ENCODE measurements at places on chromosomes 11 and 22.
A peak's percentile ranks its signal among the peaks of the same experiment; 100 is the strongest.

GRCh38 chr22:49948116-49948957 lies 12.2 kb upstream of the PIM3 start:
- DNase-seq: no peak

DNA sequence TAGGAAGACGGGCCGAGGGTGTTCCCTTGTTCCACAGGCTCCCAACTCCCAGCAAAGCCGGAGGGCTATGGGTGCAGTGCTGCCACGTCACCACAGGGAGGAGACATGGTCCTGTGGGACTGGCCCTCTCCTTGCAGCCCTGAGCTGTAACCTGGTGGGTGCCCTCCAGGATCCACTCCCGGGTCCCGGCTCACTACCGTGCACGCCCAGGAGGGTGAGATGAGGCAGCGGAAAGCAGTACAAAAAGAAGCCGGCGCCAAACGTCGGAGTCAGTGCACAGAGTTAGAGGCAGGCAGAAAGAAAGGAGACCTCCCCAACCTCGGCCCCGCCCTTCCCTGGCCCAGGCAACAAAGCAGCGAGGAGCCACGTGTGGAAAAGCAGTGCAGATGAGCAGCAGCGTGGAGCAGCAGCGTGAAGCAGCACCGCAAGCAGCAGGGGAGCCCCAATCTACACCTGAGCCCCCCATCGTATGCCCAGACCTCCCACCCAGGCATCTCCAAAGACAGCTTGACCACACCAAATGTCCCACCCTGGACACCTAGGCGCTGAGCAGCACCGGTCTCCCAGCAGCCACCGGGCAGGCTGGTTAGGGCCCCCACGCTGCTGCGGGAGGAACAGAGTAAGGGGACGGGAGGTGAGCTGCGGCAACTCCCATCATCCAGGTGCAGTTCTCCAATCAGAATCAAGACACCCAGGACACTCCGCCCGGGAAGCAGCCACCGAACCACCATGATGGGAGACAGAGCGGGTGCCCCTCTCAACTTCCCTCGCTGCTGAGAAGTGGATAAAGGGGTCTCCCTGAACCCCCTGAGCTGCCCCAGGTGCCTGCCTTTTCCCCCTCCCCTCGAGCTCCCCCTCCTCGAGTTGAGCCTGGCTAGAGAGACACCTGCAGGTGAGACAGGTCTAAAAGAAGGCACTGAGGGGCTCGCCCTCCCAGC lies 28.8 kb downstream of the IGSF9B start:
- peak; percentile 63 for DNase-seq

- no peak for DNase-seq
Observed at GRCh38 chr11:102572554-102573220, 42.1 kb upstream of the MMP7 start.

DNA sequence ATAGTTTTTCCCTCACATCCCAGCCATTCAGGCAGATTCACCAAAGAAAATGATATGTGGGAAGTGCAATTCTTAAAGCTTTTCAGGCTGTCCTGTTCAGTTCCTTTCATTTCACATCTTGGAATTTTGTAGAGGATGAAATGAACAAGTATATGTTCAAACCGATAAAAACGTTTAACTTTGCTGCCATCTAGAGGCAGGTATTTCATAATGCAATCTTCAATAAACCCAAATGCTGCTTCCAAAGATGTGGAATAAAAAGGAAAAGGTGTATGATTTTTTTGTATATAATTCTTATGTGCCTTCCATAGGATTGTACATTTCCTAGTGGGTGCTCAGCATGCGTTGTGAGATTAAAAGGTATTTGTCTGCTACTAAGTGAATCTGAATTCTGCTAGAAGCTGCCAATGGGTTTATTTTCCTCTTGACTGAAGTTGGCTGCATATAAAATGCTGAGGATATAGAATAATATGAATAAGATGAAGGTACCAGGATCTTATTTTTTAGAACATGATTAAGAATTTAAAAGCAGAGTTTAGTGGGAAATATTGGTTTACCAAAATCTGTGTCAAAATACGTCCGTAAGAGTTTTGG lies 199.3 kb downstream of the PGR start:
- peak; percentile 88 for DNase-seq

DNA sequence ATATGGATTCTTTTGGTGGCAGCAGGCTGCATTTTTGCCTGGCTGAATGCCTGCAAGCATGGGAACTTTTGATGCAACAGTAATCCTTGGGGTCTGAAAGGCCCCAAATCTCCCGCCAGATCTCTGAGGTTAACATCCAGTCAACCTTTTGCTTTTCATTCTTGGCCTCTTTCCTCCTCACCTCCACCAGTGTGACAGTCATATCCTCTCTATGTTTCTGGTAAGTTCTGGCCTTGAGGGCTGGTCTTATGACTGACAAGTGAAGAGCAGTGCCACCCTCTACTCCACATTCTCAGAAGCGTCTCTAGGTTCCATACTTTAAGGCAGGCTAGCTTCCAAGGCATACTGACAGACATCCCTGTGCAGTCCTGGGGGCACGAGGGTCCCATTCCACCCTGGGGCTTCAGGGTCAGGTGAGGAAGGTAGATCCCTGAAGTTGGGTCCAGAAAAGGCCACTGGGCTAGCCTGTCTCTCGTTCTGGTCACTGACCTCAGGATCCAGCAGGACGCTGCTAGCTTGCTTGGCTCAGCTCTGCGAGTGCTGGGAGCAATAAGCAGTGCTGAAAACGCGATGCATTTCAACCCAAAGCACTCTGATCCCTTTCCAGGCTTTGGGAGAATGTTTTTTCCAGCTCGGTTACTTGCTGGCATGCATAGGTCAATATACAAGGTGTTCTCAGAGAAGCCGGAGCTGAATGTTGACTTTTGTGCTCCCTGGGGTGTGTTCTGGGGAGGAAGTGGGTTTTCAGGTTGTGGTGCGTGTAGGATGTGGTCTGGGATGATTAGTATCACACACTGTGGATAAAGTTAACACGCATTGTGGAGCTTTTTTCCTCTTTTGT lies 75.2 kb downstream of the PTPRJ start:
- DNase-seq: peak; percentile 47

DNA sequence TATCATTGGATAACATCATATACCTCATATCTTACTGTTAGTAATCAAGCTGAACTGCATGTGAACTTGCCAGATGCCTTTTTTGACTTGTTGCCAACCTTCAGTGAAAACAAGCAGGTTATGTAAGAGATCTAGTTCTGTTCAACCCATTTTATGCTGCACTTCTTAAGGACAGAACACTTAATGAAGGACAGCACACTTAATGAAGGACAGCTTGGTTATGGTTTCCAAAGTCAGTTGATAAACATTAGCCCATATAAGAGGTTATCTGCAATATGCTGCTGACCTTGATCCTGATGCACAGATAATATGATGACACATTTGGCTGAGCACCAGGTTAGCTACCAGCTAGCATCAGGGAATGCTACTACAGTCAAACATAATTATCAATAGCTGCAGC lies 358.7 kb upstream of the PDGFD start:
- DNase-seq: no peak

GRCh38 chr11:114987186-114987760 lies 308.9 kb downstream of the NXPE2 start:
- DNase-seq: peak; percentile 4

DNA sequence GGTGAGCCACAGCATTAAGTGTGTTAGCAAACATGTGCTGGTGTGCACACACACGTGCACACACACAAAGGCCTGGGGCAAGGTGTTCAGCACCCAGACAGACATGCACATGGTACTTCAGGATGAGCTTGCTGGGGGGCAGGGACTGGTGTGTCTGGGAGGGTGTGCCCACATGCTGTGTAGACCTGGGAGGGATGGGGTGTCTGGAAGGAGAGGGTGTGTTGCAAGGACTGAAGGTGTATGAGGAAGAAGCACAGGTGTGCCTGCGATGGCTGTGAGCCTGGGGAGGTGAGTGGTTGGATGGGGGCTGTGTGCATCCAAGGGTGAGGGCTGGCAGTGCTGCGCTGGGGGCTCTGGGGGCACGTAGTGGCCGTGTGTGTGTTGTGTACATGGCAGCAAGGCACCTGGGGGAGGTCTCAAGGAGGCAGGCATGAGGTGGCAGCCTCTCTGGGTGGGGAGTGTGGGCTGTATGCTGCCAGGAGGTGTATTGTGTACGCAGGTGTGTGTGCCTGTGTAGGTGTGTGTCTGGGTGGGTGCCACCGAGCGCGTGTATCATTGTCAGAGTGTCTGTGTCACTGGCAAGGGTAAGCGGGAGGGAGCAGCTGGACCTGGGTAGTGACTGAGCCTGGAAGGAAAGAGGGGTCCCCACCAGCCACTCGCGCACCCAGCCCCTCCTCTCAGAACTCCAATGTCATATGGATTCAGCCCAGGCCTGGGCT lies 2.2 kb downstream of the NRXN2 start:
- DNase-seq: no peak

- DNase-seq: no peak
Observed at GRCh38 chr11:86499723-86500129, 125.0 kb downstream of the CCDC81 start.

GRCh38 chr11:115901069-115901468 lies 396.9 kb upstream of the CADM1 start:
- no peak for DNase-seq

DNA sequence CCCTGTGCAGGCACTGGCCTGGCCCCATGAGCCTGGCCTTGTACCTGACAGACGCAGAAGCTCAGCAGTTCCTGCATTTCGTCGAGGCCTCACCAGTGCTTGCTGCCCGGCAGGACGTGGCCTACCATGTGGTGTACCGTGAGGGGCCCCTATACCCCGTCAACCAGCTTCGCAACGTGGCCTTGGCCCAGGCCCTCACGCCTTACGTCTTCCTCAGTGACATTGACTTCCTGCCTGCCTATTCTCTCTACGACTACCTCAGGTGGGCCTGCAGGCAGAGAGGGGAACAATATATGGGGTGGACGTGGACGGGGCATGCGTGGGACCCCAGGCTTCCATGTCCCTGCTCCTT lies 4.9 kb downstream of the LARGE2 start:
- DNase-seq: no peak

- DNase-seq: peak; percentile 54
Observed at GRCh38 chr11:45365961-45366618, 79.9 kb upstream of the SYT13 start.

GRCh38 chr11:121415856-121416255 lies 36.3 kb upstream of the SORL1 start:
- peak; percentile 62 for DNase-seq

GRCh38 chr22:26043031-26043430 lies 126.2 kb upstream of the SEZ6L start:
- no peak for DNase-seq

- DNase-seq: no peak
Observed at GRCh38 chr11:11387622-11388305, 34.7 kb upstream of the CSNK2A3 start.

DNA sequence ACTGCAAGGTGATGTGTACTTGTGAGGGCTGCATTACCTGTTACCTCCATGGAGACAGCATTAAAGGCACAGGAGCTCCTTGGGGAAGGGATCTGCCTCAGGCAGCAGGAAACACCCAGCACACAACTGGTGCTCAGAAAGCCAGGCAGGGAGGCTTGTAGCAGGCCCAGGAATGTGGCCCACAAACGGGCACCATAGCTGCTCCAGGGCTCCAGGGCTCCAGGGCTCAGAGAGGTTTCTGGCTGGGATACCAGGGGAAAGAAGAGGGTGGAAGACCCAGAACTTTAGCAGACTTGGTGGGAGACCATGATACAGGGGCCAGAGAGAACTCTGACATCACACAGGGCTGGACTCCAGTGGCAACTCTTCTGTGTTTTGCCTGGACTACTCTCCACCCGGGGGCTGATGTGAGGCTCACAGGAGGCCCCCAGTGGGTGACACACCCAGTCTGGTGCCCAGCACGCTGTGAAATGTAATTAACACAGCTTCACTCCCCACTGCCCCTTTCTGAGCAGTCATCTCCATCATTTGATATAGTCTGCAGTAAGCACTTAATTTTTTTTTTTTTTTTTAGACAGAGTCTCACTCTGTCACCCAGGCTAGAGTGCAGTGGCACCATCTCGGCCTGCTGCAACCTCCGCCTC lies 14.7 kb upstream of the SULT4A1 start:
- DNase-seq: no peak

- DNase-seq: no peak
Observed at GRCh38 chr11:109926941-109927340, 166.3 kb upstream of the ZC3H12C start.

GRCh38 chr11:849104-849824 lies 6.6 kb downstream of the TSPAN4 start:
- peak; percentile 71 for DNase-seq

GRCh38 chr11:116144387-116144958 lies 628.3 kb downstream of the BUD13 start:
- no peak for DNase-seq
